NCI-H524 treated with DMSO at 0.1 percent for 48 hours (cell line): ENCODE measurements at places on chromosomes 3 and 15.
A peak's percentile ranks its signal among the peaks of the same experiment; 100 is the strongest.

- no peak for DNase-seq
Observed at GRCh38 chr3:48135552-48136495, 52.4 kb downstream of the CDC25A start.

GRCh38 chr15:70615435-70616310 lies 147.7 kb downstream of the UACA start:
- no peak for DNase-seq

DNA sequence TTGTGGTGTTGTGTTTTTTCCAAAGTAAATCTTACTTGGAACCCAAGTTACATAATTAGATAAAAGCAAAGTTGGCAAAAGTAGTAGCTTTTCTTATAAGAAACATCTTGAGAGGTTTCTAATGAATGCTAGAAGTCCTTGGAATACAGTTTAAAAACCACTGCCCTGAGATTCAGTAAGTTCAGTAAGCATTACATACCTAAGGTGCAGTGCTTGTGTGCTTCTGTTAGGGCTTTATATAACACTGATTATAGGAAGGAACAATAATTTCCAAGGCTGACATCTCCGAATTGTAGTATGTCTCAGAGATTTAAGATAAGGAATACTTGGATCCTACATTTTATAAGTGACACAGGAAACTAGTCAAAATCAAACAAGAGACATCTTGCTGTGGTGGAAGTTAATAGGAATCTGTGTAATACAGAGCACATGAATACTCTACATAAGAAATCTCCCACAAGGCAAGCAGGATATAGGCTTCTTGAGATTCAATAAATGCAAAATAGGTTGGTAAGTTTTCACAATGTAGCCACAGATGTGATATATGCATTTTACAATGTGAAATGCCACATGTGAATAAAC lies 268.2 kb downstream of the LSAMP start:
- no peak for DNase-seq

DNA sequence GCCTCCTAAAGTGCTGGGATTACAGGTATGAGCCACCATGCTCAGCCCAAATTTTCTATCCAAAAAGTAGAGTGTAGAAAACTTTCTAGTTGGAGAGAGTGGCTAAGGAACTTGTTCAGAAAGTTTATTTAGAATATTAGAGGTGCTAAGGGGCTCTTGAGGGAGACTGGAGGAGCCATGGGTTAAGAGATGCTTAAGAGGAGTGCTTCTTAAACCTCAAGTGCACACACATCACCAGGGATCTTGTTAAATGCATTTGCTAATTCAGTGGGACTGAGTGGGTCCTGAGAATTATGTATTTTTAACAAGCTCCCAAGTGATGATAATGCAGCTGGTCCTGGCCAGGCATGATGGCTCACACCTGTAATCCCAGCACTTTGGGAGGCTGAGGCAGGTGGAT lies 29.7 kb upstream of the SLMAP start:
- DNase-seq, result peak; percentile 37

GRCh38 chr3:142481196-142481595 lies 33.4 kb upstream of the XRN1 start:
- DNase-seq, result no peak

DNA sequence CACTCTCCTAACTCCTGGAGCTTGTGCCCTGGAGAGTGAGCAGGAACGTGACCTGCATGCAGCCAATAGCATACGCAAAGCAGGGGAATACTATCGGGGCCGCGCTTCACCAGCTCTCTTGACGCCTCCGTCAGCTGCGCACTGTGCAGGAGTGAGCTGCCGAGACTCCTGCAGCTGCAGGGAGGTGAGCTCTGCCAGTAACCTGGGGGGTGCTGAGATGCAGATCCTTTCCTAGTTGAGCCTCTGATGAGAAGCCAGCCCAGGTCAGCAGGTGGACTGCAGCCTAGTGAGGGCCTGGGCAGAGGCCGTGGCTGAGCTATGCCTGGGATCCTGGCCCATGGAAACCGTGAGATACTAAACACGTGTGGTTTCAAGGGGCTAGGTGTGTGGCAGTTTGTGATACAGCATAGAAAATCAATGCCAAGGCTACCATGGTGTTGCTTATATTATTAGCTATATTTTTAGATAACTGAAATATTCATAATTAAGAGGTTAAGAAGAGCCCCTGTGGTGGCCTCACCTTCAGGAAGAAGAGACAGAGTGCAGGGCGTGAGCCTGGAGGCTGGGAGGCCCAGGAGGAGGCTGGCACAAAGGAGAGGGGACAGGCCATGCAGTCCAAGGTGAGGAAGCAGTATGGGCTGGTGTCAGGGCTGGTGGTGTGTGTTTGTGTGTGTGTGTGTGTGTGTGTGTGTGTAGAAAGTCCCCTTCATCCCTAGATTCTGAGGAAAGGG lies 5.9 kb upstream of the DNAJB8 start:
- DNase-seq, result no peak

DNA sequence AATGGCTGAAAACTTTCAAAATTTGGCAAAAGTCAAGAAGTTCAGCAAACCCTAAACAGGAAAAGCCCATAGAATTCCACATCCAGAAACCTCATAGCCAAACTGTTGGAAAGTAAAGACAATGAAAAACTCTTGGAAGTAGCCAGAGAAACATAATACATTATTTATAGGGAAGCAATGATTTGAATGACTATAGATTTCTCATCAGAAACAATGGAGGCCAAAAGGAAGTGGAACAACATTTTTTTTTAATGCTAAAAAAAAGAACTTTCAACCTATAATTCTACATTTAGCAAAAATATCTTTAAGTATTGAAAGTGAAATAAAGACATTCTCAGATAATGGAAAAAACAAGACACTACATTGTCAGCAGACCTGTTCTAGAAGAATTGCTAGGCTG lies 30.2 kb downstream of the ALPK3 start:
- no peak for DNase-seq

GRCh38 chr15:97014001-97014400 lies 683.5 kb downstream of the NR2F2 start:
- DNase-seq, result no peak

DNA sequence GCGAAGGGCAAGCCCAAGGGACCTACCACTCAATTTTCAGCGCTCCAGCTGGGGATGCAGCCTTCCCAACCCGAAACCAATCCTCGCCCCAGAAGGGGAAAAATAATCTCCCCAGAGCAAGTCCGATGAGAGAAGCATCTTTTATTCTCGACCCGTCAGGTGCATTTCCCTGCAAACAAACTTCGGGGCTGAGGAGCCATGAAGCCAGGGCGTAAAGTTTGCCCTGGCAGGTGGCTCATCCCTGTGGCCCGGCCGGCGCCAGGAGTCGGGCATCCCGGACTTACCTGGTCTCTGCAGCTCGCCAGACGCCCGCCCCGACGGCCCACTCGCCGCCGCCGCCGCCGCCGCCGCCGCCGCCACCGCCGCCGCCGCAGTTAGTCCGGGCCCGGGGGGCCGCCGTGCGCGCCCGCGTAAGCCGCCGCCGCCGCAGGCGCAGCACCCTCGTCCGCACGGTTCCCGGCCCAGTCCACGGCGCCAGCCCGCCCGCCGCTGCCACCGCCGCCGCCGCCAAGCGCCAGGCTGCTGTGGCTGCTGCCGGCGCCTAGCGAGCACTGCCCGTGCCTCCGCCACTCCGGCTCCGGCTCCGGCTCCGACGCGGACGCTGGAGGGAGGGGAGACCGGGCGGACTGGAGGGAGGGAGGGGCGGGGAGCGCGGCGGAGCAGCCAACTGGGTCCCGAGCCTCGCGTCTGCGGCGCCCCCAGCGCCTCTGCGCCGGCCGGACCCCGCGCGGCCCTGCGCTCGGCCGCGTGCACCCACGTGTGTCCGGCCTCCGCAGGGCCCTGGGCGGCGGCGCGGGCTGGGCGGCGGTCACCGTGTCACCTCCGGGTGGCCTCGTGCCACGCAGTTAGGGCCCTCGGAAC lies at the start of gene CNTN3:
CNTN3 (minus strand) TSS at position 553 of the 861 bp plus-strand sequence. CDS start 93,547 bp downstream, outside the sequence.
- DNase-seq, result no peak

DNA sequence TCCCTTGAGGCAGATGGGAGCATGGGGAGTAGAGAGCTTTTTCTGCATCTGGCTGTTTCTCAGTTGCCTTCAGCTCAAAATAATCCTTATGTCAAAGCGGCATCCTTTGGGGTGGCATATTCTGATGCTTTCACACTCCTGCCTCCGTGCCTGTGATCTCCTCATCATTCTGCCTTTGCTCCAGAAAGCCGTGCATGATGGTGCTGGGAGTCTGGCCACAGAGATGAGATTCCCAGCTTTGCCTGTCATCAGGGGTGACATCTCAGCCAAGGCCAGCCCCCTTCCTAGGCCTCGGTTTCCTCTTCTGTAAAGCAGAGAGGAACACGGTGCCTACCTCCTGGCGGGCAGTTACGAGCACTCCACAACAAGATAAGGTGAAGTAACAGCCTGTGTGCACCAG lies 96.3 kb upstream of the ALDH1A3 start:
- DNase-seq, result no peak

- DNase-seq, result no peak
Observed at GRCh38 chr3:29332195-29332637, 51.3 kb downstream of the RBMS3 start.

DNA sequence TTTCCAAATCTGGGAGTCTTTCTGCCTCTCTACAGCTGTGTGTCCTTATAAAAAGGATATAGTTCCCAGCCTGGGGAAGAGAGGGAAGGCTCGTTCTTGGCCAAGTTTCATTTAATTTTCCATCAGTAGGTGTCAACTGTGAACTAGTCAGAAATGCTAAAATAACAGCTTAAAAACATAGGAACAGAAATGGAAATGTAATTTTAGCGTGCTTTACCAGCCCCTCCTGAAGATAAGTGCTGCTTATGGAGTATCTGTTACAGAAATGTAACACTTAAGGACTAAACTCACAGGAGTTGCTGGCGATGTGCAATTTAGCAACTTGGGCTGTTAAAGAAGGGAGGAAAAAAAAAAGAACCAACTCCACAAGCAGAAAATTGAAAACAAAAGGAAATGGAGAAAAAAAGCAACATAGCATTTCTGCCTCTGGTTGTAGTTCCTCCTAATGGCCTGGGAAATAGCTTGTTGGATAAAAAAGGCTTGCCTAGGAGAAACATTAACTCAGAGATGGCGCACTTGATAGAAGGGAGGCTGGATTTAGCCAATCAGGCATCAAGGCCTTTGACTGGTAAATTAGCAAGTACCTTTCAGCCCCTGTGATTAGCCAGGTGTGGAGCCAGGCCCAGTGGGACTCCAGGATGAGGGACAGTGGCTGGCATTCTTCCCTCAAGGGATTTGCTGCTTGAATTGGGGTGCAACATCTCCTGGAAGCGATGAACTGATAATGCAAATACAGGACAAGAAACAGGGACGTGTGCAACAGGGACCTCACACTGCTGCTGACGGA lies 84.3 kb downstream of the RPLP1 start:
- no peak for DNase-seq

GRCh38 chr3:65561617-65562016 lies 477.1 kb downstream of the MAGI1 start:
- DNase-seq, result no peak

DNA sequence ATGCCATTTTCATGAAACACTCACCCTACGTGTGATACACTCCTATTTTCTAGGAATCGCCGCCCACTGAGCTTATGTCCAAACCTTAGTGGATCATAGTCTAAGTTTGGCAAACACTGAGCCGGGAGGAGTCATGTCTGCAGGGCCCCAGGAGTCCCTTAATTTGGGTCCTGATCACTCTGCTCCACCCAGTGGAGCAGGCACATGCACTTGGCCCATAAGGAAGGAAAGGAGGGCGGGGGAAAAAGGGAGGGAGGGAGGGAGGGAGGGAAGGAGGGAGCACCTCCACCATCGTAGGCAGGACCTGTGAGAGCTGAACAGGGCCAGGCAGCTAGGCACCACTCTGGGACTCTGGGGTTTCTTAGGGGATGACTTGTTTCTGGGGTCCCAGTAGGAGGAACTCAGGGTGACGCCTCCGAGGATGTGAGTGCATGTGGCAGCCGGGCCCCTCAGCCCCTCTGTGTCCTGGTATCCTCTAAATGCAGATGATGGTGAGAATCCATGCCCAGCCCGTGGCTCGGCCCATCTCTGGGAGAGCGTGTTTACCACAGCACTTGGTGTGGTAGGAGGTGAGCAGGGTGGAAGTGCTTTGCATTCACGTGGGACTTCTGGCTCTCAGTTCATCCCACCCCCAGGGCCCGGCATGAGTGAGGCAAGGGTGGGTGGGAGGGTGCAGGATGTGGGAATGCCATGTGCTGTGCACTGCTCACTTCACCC lies 109.4 kb downstream of the KLF13 start:
- no peak for DNase-seq

GRCh38 chr3:60970850-60971249 lies 280.4 kb downstream of the FHIT start:
- no peak for DNase-seq

DNA sequence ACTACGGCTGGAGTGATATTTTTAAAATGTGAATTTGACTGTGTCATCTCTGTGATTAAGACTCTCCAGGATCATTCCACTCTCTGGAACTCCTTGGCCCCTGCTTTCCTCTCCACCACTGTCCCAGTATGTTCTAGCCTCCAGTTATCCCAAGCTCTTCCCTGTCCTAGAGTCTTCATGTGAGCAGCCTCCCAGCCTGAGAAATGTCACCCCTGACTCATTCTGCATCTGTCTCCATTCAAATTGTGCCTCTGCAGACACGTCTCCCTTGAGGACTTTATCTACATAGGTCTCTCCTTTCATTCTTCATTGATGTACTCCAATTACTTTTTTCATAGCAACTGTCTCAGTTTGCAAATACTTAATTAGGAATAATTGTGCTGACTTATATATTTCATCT lies 317.7 kb upstream of the ADAMTS9 start:
- no peak for DNase-seq

- no peak for DNase-seq
Observed at GRCh38 chr15:69561071-69561784, 108.6 kb downstream of the RPLP1 start.

DNA sequence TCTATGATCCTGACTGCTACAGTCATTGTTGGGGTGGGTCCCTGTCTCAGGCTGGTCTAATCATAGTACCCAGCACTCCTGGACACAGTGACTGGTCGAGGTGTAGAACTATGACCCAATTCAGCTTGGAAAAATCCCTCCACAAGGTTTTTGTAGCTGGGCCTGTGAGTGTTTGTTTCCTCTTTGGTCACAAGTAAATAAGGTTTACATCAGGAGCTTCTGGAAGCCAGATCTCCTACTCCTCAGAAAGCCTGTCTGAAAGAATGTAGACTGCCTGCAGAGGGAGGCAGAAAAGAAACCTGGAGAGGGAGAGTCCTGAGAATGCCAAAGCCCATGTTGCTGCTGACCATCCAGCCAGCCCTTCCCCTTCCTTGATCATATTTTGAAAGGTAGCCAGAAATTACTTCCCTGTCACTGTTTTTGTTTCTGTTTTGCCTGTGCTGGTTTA lies 123.2 kb downstream of the RAP2B start:
- no peak for DNase-seq

DNA sequence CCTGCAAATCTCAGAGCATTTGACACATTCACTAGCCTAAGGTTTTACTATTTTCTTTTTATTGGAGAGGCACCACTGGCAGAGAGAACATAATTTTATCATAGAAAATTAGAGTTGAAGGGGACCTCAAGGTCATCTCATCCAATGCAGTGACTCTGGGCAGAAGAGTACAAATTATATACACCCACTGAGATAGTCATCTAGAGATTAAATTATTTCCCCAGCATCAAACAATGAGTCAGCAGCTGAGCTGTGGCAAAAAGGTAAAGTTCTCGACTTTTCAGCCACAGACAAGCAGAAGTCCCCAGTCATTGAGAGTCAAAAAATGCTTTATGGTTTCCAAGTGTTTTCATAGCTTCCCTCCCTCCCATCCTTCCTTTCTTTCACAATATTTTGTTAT lies 39.3 kb upstream of the SEMA6D start:
- DNase-seq, result no peak
